Stimulated activated CD8-positive, alpha-beta memory T cell treated with anti-CD3 and anti-CD28 coated beads, Interleukin-7, amount 100 ng/mL, for 48 hours (primary cell): ENCODE measurements at places on chromosomes 2 and 18.

- DNase-seq, result no peak
Observed at GRCh38 chr2:105952131-105952530, 207.4 kb downstream of the NCK2 start.

- DNase-seq, result no peak
Observed at GRCh38 chr2:37873229-37873628, 51.9 kb upstream of the RMDN2 start.

DNA sequence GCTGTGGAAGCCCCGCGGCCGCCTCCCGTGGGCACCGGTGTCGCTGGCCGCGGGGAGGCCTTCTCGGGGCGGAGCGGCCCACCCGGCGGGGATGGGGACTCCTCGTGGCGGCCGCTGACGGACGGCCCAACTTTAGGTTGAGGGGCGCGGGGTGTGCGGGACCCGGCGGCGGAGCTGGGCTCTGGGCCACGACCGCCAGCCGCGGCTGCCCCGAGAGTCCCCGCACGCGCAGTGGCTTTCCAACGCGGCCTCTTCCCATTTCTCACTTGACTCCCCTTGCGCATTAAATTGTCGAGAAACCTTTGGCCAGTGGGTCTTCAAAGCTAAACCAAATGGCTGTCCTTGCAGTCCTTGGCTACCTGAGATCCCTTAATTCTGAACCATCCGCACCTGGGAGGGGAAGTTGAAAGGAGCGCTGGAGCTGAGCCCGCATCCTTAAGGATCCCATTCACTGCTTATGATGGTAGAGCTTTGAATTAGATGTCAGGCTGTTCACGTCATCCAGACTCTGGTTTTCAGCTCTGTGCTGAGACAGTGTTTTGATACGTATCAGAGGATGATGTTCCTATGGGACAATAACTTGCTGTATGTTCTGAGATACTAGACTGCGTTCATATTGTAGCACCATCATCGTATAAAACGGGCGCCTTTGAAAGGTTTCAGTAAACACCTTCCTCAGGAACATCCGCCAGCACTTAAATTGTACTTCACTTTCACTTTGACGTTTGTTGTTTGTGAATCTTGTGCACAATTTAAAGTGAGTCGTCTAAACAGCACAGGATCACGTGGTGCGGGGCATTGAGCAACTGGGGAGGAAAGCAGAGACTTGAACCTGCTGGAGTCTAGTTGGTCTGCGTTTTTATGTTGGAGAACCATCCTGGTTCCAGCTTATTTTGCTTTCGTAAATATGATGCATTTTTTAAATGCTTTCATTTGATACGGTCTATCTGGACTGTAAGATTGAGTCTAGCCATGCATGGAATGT lies 874 bp downstream of the CLIP4 start:
- DNase-seq, result peak; percentile 51

GRCh38 chr2:20141056-20141762 lies 83.7 kb downstream of the SDC1 start:
- no peak for DNase-seq

GRCh38 chr2:143742581-143742980 lies 613.4 kb downstream of the ARHGAP15 start:
- DNase-seq, result no peak

- no peak for DNase-seq
Observed at GRCh38 chr2:237547841-237548416, 18.4 kb upstream of the PRLH start.

DNA sequence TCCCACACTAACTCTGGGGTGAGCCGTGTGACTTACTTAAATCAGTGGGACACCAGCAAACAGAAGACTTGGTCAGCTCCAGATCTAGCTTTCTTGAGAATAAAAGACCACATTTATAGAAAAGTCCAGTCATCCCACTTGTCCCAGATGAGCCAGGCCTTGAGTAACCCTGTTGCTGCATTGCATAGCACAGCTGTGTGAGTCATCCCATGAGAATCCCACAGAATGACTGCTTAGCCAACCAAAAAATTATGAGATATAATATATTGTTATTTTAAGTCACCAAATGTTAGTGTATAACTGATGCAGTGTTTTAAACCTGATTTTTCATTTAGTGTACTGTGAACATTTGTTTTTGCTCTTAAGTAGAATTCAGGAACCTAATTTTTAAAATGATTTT lies 94.2 kb upstream of the FSHR start:
- DNase-seq, result no peak

DNA sequence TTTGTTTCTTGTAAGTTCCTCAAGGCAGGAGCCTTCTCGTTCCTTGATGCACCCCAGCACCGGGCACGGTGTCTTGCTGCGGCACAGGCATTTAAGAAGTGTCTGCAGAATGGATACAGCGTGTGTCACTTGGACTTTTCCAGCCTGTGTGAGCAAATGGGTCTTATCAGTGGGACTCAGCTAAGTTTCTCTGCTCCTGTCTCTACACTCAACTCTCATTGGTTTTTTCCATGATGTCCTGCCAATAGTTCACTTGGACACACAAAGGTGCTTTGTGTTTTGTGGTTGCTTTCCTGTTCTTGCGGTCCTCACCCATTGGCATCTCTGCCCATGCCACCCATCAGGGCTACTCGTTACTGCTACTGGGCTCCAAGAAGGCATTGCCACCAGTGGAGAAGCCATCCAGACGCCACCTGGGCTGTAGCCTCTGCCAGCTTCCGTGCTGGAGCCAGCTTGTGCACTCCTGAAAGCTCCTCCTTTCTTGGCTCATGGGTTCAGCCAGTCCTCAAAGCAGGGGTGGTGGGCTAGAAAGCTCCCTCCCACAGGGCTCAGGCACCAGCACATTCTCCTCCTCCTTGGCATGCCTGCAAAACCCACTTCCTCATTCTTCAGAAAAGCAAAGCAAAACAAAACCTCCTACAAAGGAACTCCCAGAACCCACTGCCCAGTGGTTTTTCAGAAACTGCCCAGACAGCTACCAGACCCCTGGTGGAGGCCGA lies 41.4 kb downstream of the IL1R2 start:
- DNase-seq, result peak; percentile 23
